ENCODE measurements at places on chromosomes 2 and 18.

DNA sequence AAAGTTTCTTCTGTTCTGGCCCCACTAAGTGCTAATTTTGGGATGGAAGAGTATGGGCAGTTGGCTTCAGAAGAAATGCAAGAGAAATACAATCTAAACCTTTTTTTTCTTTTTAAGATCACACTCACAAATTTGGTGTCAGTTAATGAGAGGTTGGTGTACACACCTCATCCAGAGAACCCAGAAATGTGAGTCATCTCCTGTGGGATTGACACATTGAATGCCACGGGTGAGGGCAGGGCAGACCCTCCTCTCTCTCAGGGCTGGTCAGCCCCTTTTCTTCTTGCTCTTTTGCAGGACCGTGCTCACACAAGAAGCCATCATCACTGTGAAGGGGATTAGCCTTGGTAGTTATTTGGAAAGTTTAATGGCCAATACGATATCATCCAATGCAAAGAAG is 19.2 kb downstream of the PRELID3A start:
- no peak for DNase-seq

DNA sequence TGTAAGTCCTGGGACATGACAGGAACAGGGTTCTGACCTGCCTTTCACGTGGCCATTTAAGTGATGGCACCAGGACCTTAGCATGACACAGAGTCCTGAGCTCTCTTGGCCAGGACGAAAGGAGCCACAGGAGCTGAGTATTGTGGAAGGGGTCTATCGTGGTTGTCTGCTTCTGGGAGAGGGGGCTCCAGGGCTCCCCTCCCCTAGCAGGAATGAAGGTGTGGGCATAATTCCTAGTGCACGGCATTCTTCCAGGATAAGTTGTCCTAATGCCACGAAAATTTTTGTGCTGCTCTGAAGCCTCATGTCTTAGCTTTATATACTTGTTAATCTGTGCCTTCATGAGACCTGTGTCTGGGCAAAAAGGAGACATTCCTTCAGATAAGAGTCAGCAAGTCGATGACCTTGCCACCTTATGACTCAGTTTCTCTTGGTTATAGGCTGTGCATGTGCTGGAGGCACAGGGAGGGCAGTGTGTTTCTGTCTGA is 17.1 kb downstream of the GATA6 start:
- DNase-seq, result no peak

GRCh38 chr2:112187046-112187715 is 49.0 kb downstream of the FBLN7 start:
- no peak for DNase-seq

DNA sequence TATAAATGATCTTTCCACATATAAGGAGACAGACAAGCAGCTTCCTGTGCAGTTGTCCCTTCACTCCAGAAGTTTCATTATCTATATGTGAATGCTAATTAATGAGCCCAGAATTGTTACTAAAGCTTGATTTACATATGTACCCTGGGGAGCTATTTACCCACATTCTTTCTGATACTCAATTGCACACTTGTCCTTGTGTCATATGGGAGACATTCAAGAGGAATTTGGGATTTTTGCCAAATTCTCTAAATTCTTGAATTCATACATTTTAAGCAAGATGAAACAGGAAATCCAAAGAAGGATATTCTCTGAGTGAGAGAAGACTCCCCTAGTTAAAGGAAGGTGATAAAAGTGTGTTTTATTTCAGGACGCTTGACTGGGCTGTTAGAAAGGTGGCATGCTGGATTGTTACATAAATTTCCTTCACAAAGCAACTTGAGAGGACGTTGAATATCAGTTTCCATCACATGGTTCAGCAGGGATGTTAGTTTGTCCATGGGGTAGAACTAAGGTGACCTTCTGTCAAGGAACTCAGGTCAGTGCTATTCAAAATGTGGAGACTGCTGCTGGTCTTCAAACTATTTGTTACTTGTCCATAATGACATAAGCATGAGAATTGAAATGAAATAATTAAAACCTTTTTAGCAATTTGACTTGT is 368.2 kb downstream of the IRS1 start:
- DNase-seq, result peak; percentile 64

DNA sequence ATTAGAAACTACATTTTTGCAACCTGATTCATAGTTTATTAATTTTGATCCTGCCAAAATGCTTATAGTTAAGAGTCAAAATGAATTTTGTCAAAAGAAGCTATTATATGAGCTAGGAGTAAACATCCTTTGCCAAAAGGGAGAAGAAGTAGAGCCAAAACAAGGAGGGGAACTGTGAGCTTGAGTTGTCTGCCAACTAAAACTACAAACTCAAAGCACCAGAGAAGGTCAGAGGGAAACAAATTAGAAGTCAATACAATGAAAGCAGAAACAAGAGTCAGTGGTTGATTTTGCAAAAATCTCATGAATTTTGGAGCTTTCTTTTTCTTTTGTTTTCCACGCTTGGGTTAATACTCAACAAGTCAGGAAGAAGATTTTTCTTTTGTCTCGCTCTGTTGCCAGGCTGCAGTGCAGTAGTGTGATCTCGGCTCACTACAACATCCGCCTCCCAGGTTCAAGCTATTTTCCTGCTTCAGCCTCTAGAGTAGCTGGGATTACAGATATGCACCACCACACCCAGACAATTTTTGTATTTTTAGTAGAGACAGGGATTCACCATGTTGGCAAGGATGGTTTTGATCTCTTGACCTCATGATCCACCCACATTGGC is 508.5 kb downstream of the RIT2 start:
- no peak for DNase-seq

DNA sequence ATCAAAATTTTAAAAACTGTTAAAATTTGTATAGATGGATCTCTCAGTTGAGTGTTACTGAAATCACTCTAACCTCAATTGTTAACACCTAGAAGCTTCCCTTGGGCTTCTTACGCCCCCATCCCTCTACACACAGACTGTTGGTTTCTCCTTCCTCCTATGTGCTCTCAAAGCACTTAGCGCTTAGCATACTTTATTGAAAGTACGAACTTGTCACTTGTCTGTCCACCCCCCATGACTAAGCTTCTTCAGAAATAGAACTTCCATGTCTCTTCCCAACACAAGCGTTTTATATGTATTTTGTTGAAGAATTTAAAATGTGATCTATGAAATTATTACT is 441 bp downstream of the MPHOSPH10 start:
- no peak for DNase-seq

- DNase-seq, result no peak
These were observed 18.7 kb upstream of the DHRS9 start for GRCh38 chr2:169050476-169051240.

- DNase-seq, result no peak
These were observed 38.2 kb downstream of the CERS6 start for GRCh38 chr2:168494190-168494711.

GRCh38 chr2:11446733-11447248 is 19.2 kb downstream of the E2F6 start:
- peak; percentile 52 for DNase-seq

DNA sequence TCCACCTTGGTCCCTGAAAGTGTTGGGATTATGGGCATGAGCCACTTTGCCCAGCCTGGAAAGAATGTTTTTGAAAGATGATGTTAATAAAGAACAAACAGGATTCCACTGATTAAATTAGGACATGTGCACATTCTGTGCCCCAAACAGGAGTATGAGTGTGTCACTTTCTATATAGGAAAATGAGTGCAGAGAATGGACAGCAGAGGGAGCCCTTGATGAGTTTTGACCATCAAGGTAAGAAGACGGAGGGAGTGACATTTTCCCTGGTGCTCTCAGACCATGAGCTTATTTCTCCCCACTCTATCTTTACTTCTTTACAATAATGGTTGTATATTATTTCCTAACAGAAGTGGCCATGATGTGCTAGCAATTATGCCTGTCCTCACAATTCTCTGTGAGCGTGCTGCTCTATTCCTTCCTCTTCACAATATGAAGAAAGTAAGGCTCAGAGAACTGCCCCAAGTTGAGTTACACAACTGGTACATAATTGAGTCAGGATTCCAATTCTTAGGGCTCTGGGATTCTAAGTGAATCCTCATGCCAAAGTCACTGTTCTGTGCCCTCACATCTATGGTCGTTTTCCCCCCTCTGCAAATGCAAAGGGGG is 20.6 kb downstream of the RPL37A start:
- peak; percentile 79 for DNase-seq

DNA sequence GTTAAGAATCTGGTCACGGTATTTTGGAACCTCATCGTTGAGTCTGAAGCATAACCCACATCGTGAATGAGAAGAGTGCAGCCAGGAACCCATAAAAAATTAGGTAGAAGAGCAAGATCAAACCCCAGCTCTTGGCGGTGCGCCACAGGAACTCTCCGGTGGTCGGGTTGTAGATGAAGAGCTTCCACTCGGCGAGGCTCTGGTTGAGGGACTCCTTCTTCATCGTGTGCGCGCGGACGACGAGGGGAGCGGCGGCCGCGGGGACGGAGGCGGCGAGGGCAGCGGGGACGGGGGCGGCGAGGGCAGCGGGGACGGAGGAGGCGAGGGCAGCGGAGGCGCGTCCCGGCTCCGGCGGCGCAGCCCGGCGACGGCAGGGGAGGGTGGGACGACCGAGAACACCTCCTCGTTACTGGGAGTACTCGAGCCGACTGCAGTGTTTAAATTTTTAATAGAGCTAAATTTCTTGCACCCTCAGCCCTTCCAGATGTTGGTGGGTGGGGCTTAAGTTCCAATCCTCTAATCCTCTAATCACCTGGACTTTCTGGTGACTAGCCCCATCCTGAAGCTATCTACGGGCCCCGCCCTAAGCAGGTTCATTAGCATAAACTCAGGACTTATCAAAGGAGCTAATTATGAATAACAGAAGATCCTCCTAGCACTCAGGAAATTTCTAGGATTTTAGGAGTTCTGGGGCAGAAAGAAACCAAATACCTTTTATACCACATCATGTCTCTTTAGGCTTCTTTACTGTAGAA is 20.4 kb upstream of the PAPOLG start:
- DNase-seq, result no peak

- no peak for DNase-seq
These were observed 19.4 kb upstream of the DNER start for GRCh38 chr2:229733611-229734245.

DNA sequence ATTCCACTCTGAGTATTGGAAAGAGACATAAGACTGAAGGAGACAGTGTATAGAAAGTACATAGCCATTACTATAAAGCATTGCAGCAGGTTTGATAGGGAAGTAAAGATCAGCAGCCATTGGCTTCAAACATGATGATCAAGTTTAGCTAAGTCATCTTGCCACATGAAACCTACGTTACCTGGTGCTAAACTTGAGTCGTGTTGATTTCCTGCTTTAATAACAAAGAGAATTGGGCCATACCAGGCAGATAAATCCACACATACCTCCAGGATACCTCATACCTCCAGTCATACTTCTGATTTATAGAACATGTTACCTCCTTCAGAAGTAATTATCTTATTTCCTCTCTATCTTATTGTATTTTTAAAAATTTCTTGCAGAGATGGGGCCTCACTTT is 10.3 kb upstream of the KYNU start:
- DNase-seq, result no peak

DNA sequence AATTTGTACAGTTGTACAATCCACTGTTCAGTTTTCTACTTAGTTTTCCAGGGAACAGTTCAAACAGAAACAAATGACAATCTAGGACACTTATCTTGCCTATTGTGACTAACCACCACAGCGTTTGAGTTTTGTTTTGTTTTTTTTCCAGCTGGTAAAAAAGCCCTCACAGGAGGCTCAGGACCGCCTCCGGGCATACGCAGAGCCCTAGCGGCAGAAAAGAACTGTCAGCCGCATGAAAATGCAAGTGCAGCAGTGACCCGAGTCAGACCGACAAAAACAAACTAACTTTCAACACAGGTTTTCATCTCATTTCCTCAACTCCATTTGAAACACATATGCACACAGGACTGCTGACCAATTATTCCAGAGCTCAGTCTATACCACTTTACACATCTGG is 68.6 kb downstream of the STEAP3 start:
- no peak for DNase-seq

DNA sequence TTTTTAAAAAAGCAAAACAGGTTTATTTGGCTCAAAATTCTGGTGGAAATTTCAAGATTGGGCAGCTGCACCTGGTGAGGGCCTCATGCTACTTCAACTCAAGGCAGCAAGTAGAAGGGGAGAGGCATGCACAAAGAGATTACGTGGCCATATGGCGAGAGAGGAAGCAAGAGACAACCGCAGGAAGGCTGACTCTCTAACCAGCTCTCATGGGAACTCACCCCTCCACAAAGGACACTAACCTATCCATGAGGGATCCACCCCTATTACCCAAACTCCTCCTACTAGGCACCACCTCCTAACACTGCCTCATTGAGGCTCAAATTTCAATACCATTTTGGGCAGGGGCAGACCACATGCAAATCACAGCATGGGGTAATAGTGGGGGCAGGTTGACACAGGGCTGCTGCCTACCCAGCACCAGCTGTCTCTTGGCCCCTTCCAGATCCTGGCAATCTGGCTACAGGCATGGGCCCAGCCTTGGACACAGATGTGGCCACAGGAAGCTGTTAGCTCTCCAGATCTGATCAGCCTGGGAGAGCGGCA is 2.0 kb upstream of the CAPN10 start:
- DNase-seq, result peak; percentile 31

DNA sequence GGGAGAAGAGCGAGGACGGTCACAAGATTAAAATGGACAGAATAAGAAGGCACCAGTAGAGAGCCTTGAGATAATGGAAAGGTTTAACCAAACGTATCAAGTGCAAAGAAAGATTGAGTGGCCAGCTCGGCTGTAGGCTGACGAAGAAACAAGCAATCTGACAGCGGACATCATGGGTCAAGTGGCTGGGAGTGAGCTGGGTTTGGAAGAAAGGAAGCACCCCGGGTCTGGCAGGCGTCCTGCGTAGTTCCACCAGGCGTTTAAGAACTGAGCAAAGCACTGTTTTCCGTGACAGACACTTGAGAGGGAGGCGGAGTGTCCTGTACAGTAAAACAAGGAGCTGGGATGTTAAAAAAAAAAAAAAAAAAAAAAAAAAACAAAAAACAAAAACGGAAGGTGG is 27.1 kb downstream of the DAPL1 start:
- no peak for DNase-seq

GRCh38 chr2:100755441-100755840 is 64.5 kb upstream of the NPAS2 start:
- DNase-seq, result peak; percentile 22

DNA sequence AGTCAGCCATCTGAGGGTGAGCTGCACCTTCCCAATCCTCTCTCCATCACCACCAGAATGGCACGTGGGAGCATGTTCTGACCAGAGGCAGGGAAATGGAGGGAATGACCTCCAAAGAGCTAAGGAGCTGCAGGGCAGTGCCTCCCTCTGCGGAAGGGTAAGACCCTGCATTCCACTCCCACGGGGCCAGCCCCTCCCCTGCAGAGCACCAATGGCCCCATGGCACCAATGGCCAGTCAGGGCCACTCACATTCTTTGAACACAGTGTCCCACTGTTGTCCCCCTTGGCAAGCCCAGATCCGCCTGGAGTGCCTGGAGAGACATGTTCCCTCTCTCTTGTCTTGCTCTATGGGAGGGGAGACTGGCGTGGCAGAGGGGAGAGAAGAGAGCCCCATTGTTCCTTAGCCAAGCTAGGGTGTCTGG is 164.4 kb downstream of the TNS1 start:
- no peak for DNase-seq

DNA sequence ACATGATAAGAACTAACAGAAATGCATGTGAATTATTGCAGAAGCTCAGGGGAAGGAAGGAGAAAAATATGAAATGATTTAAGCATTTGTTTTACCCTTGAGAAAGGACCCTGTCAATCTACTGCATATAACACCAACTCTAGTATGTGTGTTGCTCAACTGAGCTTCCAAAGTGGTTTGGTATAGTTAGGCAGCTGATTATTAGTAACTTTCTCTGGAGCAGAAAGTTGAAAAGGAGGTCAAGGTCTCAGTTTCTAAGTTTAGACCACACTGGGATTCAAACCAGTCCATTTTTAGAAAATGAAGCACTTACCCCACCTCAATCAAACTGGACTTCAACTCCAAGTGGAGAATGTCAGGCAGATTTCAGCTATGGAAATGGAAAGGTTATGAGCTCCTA is 123.3 kb upstream of the CDC42EP3 start:
- DNase-seq, result peak; percentile 53
